Stimulated activated CD8-positive, alpha-beta memory T cell treated with anti-CD3 and anti-CD28 coated beads, Interleukin-7, amount 100 ng/mL, for 24 hours (primary cell): ENCODE measurements at places on chromosomes 2 and 18.

- DNase-seq = no peak
Measured at GRCh38 chr2:143730155-143730952, 601.1 kb downstream of the ARHGAP15 start.

- DNase-seq = no peak
Measured at GRCh38 chr18:35077937-35078336, 36.7 kb downstream of the MAPRE2 start.

DNA sequence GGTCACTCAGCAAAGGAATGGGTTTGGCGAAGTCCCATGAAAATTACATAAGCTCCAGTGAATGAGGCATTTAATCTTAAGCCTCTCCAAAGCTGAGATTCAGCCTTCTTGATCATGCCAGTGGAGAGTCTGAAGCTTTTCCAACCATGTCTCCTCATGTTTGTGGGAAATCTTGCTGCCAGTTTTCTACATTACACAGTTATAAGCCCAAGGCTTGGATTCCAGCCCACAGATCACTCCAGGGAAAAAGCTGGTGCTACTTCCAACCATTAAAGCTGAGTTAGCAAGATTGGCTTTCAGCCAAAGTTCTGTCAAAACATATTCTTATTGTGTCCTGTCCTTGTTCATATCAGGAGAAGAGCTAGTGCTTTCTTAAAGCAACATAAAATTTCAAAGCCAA, 293.8 kb downstream of the LRRTM4 start:
- DNase-seq = no peak

DNA sequence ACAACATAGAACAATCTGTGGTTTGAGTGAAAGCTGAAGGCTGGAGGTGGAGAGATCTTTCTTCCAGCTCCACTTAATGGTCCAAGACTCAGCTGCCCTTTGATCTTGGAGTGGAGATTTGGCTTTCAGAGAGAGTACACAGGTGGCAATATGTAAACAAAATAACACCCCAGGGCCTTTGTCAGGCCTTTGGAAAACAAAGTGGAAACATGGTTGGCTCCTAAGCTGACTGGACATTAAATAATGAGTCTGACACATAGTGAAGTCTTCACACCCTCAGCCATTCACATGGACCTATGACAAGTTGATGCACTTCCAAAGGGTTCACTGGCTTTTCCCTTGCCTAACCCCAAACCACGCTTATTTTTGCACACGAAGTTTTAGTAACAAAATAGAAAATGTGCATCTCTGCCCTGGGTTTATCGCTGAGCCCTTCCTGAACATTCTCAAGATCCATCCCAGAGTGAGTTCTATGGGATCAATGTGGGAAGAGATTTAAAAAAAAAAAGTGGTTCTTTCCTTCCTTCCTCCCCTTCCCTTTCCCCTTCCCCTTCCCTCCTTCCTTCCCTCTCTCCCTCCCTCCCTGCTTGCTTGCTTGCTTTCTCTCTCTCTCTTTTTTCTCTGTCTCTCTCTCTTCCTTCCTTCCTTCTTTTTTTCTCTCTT, 201.3 kb upstream of the NT5C1B start:
- DNase-seq = no peak

DNA sequence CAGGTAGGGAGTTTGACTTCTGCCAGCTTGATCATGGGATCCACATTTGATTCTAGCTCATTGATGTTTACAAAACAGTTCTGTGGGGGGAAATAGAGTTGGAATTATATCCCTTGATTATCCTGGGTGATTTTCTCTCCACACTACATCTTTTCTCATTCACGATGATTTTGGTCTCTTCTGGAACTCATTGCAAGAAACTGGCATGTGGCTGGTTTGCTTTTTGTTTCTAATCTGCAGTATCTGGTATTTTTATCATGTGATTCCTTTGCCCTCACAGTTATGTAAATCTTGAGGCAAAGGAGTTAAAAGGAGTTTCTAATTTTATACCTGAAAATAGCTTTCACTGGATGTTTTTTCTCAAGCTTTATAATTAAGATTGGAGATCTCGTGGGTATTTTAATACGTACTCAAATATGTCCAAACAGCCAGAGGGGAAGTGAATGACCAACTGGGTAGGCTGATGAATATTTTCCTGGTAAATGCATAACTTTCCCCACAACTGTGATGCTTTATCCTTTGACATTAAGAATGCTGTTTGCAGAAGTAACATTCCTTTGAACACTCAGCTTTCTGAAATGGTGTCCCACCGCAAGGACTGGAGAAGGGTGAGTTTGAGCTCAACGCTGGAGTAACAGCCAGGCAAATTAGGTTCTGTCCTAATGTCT, 502.9 kb upstream of the ZEB2 start:
- DNase-seq = no peak

GRCh38 chr2:207290833-207291624, 125.3 kb upstream of the KLF7 start:
- DNase-seq = no peak

GRCh38 chr2:99425022-99425421, 64.8 kb downstream of the REV1 start:
- DNase-seq = no peak

GRCh38 chr18:67453901-67454300, 62.6 kb downstream of the DSEL start:
- DNase-seq = no peak

- no peak for DNase-seq
Measured at GRCh38 chr18:777021-777420, 35.0 kb downstream of the YES1 start.

- DNase-seq = no peak
Measured at GRCh38 chr18:10820681-10821080, 294.9 kb downstream of the NAPG start.

- DNase-seq = no peak
Measured at GRCh38 chr2:205892251-205892655, 193.7 kb downstream of the INO80D start.

DNA sequence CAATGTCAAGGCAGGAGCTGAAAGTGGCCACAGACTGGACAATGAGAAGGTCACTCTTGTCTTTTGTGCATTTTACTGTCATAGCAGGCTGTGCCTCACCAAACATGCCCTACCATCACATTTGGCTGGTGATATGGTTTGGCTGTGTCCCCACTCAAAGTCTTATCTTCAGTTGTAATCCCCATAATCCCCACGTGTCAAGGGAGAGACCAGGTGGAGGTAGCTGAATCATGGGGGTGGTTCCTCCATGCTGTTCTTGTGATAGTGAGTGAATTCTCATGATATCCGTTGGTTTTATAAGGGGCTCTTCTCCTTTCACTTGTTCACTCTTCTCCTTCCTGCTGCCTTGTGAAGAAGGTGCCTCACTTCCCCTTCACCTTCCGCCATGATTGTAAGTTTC, 49.6 kb upstream of the STPG4 start:
- DNase-seq = no peak

DNA sequence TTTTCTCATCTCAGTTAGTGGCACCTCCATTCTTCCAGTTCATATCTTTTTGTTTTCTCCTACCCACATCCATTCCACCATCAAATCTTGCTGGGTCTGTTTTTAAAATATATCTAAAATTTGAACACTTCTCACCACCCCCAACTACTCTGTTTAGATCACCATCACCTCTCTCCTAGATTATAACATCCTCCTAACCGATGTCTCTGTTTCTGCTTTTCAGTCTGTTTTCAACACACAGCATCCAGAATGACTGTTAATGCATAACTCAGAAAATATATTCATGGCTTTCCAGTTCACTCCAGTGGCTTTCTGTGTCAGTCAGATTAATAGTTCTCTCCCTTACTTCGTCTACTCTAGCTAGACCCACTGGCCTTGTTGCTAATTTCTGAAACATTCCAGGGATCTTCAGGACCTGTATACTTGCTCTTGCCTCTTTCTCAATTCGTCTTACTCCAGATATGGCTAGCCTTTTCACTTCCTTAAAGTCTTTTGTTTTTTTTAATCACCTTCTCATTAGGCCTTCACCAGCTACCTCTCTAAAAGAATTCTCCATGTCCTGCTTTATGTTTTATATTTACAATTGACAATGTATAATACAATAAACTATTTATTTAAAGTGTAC, 105.3 kb downstream of the COMMD1 start:
- no peak for DNase-seq

- no peak for DNase-seq
Measured at GRCh38 chr2:64157792-64158191, 13.6 kb upstream of the PELI1 start.

- DNase-seq = no peak
Measured at GRCh38 chr18:49008156-49008555, 57.4 kb upstream of the SMAD7 start.

GRCh38 chr18:70387027-70387426, 98.2 kb downstream of the SOCS6 start:
- no peak for DNase-seq

DNA sequence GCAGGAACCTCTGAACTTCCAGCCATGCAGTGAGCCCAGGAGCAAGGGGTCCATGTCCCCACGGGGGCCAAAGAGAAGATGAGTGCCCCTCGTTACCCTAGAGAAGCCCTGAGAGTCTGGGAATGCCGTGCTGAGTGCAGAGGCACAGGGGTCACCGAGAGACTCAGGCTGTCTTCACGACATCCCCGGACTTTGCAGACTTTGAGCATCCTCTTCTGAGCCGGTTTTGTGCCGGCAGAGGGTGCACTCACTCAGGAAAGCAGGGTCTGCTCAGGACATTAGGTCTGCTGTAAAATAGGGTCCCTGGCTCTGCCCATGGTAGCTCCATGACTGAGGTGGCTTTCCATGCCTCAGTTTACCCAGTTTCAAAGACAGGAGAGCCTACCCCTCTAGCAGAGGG, 71.0 kb downstream of the GALNT14 start:
- DNase-seq = no peak

GRCh38 chr2:112195167-112195766, 57.1 kb downstream of the FBLN7 start:
- DNase-seq = no peak

DNA sequence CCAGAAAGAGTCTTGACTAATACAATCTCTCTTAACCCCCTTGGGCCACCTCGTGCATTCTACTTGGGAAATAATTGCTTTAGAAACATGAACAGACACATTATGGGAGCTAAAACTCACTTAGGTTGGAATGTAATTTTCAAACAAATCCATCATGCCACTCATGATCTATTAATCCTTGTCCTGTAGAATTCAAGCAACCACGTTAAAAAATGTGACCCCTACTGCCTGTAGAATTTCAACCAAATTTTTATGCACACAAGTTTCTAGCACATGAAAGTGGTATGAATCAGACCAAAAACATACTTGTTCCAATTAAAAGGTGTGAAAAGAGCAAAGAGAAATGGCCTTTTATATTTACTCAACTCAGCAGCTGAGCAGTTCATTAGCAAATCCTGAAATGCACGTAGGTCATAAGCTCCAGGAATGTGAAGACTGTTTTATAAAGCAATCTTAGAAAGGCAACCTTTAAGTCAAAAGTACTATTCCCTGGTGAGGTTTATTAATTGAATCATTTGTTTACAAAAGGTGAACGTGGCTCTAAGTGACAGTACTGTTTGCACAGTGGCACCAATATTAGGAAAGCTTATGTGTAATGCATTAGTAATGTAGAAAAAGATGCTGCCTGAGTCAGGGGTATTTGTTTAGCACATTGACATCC, 459.4 kb upstream of the UBE2E3 start:
- DNase-seq = no peak

DNA sequence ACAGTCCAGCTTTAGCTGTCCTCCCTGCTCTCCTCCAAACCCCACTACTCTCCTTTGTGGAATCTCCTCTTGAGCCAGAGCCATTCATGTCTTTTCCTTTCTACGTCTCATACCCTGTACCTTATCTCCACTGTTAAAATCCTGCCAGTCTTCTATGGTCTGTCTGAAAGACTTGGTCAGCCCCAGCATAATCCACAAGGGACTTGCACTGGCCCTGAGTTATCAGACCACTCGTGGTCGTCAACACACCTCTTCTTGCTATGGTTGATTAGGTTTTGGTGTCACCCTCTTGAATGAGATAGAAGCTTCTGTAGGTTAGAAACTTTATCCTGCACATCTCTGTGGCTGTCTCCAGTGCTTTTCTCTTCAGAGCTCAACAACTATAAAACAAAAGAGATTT, 56.8 kb downstream of the MYO1B start:
- DNase-seq = no peak

DNA sequence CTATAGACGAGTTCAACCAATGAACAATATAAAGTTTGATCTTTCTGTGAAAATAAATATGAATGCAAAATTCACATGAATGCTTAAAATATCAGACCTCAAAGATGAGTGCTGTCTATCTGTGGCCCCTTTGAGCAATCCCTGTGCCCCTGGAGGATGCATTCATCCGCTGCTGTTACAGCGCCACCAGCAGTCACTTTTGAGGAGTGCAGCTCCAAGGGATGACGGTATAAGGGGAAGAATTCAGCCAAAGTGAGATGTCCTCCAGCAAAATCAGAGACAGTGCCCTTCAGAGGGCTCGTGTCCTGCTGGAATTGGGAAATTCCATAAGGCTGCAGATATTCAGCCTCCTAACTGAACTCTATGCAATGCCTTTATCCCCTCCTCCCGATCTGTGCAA, 12.0 kb upstream of the CHRNA1 start:
- no peak for DNase-seq

DNA sequence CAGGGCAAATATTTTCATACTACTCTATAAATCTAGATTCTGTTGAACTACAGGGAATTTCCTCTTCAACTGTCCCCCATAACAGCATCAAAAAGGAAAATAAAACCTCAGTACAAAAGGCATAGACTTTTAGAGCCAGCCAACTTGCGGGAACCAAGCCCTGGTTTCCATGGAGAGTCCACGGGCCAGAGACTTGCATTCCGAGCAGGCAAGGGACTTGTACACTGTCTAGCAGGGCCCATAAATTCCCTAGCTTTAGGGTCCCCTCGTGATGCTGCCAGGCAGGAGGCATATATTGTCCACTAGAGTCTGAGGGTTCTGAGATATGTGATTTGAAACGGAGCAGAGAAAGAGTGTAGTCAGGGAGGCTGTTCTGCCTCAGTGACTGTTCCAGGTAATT, 153.1 kb upstream of the SLC14A2 start:
- no peak for DNase-seq

DNA sequence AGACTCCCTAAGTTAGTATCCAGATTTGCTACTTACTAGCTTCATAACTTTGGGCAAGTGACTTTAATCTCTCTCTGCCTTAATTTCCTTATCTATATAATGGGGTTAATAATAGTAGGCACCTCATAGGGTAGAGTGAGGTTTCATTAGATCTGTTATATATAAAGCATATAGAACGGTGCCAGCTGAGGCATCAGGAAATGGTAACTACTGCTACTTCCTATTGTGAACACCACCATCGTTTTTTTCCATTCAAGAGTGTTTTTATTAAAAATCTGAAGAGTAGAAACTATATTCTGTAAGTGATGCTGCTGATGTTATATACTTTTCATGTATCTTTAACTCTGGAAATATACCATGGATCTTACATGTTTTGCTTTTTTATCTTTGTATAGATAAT, 44.3 kb downstream of the MALT1 start:
- no peak for DNase-seq
